HAP-1 (cell line): ENCODE measurements at places on chromosomes 1 and 21.

DNA sequence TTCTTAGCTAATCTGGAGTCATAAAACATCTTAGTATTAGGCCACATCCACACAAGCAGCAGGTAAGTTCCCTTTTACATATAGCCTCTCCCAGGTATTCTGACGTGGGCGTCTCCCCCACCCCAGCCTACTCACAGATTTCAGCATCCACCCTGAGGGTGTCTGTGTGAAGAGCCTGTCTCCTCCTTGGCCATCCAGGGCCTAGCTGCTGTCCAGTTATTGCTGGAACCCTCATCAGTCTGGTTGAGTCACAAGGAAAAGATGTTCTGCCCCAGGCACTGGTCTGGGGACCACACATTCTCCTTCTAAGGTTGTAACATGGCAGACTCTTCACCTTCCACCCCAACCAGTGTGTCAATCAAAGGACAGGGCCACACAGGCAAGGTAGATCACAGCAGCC, 57.6 kb downstream of the ETS2 start:
- no peak for DNase-seq

GRCh38 chr1:248873993-248874533, 15.2 kb upstream of the ZNF692 start:
- peak; percentile 79 for DNase-seq

- peak; percentile 91 for DNase-seq
These were observed 34.8 kb upstream of the ZBTB40 start for GRCh38 chr1:22416555-22417454.

DNA sequence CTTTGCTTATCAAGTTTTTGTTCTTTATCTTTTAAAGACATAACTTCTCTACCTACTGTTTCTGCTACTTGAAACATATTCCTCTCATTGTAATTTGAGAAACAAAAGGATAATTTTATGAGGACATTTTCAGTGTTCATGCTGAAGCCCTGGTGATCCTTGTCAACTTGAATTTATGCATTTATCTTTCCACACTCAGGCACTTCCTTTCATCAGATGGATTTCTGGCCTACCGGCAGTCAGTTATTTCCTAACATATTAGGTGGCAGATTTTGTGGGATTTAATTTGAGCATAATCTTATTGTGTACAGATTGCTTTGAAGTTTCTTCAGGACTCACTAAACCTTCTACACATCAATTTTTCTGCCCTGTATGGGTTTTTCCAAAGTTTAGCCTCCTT, 75.0 kb downstream of the RGL1 start:
- DNase-seq: no peak

- no peak for DNase-seq
These were observed 187.7 kb downstream of the SDCCAG8 start for GRCh38 chr1:243443557-243443956.

DNA sequence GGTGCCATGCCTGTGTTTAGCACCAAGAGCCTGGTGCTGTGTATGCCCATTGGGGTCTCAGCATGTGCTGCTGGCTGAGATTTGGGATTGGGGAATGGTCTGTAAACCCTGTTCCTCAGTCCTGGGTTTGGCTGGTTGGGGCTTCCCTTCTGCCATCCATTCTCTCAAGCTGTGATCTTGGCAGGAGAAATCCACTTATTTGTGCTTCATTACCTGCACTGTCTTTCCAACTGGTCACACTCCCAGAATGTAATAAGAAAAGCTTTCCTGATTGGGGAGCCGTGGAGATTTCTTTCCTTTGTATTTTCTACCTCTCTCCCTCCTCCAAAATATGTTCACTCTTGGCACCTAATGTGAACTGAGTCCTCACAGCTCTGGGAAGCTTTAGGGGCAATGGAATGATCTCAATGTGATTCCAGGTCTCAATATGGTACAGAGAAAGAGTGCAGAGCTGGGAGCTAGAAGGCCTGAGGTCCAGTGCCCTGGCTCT, 23.0 kb upstream of the KCNA10 start:
- no peak for DNase-seq

DNA sequence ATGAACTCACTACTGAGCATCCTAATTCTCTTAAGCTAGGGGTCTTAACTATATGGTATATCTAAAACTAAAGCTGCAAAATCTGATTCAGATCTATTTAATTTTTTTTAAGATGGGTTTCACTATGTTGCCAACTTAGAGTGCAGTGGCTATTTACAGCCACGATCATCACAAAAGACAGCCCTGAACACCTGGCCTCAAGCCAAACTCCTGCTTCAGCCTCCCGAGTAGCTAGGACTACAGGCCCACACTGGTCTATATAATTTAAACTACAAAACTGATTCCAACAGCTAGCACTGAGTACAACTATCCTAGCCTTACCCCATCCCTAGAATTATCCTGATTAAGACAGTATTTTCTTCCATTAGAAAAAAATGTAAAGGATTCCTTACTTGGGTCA, 37.1 kb downstream of the EIF4G3 start:
- DNase-seq: peak; percentile 70

- no peak for DNase-seq
These were observed 524 bp downstream of the COPA start for GRCh38 chr1:160342526-160342925.

GRCh38 chr1:162386292-162387225, 5.0 kb downstream of the C1orf226 start:
- DNase-seq: no peak

- no peak for DNase-seq
These were observed 78.9 kb upstream of the ARID1A start for GRCh38 chr1:26616881-26617280.

DNA sequence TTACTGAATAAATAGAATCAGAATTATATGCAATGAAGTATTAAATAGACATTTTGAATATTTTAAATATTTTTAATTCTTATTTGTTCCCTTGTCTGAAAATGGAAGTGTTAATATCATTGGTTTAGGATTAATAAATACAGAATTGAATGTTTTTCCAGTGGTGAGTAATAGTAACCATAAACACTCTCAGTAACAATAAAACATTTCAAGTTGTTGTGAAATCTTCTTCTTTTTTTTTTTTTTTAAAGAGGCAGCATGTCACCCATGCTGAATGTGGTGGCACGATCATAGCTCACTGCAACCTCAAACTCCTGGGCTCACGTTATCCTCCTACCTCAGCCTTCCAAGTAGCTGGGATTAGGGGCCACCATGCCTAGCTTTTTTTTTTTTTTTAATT, 86.2 kb upstream of the ZBTB18 start:
- no peak for DNase-seq

DNA sequence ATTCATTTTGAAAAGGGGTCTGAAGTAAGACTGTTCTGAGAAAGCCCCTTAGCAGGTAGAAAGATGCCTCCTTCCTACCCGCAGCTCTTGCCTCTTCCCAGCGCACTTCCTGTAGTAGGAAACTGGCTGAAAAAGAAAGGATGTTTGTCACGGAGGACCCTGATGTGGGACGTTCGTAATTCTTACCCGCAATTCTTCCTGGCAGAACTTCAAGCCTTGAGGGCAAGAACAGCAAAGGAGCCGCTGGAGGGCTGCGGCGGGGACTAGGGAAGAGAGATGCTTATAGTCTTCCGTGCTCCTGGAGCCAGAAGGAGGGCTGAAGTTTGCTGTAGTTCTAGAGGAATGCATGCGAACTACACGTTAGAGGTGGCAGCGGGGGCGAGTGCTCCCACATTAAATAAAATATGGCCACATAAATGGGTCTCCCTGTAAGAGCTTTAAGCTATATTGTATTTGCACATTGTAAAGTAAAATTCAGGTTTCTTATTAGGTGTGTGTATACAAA, 6.3 kb downstream of the C1orf53 start:
- peak; percentile 61 for DNase-seq

GRCh38 chr1:47443530-47444296, 5.9 kb downstream of the FOXD2 start:
- DNase-seq: no peak

GRCh38 chr1:157833145-157833544, 8.5 kb downstream of the CD5L start:
- no peak for DNase-seq

- DNase-seq: no peak
These were observed 23.9 kb downstream of the NAV1 start for GRCh38 chr1:201562659-201563405.

GRCh38 chr1:30853350-30853749, 55.2 kb downstream of the SDC3 start:
- no peak for DNase-seq

DNA sequence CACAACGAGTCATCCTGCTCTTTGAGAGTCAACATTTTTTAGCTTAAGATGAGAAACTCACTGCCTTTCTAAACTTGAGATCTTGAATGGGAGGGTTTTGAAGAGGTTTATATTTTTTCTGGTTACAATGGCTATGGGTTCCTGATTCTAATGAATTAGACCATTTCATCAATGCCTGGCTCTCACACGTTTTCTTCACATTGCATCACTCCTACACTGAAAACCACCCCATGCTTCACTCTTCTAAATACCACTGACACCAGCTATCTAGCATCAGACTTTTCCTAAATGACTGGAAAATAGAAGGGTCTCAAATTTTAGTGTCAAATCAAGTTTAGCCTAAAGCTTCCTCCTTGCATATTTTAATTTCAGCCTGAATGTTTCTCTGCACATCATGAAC, 606.1 kb upstream of the USP24 start:
- DNase-seq: no peak

GRCh38 chr1:151579436-151580225, 32.2 kb upstream of the SNX27 start:
- DNase-seq: no peak

DNA sequence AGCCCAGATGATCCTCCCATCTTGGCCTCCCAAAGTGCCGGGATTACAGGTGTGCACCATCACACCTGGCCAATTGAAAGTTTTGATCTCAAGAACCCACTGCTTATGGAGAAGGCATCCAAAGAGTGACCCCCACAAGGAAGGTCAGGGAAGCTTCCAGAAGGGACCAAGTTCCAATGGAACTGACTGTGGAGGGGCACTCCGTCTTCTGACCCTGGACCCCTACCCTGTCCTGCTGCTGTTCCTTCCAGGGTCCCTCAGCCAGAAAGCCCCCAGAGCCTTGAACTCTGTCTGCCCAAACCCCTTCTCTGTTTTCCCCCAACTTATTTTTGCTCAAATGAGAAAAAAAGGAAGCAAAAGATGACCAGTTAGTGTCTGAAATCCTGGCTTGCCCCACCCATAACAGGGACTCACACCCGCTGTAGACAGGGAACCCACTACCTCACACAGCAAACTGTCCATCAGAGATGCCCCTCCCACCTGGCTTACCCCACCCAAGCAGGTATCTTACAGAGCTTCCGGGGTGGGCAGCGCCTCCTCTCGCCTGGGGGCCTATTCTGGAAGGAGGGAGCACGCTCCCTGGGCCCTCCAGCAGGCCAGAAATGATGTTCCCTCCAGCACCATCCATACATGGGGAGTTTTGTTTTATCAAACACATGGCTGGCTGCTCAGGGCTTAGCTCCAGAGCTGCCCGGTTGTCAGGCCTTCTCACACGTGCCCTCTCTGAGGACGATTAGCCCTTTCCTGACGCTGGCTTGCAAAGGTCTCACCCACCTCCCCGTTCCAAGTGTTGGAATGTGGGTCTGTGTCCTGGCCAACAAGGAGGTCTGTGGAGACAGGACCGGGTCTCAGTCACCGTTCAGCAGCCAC, 3.1 kb upstream of the WNT3A start:
- no peak for DNase-seq

DNA sequence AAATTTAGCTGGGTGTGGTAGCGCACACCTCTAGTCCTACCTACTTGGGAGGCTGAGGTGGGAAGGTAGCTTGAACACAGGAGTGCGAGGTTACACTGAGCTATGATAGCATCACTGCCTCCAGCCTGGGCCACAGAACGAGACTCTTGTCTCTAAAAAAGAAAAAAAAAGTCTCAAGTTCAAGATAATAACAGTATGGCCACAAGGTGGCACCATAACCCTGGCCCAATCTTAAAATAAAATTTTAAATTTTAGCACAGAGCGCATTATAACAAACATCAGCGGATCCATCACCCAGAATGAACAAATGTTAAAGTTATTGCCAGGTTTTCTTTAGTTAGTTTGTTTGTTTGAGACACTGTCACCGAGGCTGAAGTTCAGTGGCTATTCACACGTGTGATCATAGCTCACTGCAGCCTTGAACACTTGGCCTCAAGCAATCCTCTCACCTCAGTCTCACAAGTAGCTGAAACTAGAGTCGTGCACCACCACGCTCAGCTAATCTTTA, 2.9 kb upstream of the HTR6 start:
- peak; percentile 55 for DNase-seq

DNA sequence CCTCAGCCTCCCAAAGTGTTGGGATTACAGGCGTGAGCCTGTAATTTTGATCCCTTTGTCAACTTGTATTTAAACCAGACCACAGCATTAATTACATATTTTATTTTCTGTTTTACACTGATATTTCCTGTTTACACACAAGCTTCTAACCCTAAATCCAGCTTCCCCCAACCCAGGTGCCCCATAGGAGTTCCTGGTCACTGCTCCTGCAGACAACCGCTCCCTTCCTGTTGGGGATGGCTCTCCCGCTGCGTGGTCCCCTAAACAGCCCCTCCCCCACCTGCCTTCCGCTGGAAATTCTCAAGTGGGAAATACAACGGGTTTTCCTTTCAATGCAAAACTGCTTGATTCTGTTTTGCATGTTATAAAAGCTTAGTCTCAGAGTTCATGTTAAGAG, 3.7 kb downstream of the CSTB start:
- no peak for DNase-seq

DNA sequence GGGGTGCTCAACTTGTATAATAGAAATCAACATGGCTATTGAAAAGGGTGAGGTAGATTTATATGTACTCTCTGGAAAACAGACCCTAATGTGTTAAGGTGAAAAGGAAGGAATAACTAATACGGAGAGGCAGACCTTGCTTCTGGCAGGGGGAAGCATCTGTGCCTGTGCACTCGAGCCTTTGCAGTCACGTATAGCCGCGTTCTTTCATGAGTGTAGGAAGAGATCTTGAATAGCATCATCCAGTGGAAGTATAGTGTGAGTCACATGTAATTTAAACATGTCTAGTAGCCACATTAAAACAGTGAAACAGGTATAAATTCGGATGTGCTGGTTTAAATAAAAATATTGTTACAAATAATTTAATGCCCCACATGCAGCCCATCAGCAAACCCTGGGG, 3.0 kb downstream of the A3GALT2 start:
- no peak for DNase-seq

GRCh38 chr1:9824702-9825089, 931 bp upstream of the CLSTN1 start:
- no peak for DNase-seq

- no peak for DNase-seq
These were observed 1.8 kb downstream of the RGL1 start for GRCh38 chr1:183806675-183807074.

DNA sequence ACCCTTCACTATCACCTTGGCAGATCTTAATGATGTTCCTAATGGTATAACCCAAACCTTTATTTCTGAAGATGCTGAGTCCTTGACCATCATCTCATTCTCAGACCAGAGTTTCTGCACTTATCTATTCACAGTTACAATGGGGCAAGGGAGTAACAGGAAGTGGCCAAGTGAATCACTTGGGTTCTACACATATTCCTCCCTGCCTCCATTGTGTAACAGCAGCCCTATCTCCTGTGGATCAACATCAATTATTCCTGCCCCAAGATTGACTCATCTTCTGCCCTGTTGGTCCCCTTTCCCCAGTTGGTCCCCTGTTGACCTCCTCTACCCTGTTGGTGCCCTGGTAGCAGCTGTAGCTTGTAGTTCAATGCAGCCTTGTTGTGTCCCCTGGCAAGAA, 10.3 kb upstream of the S100A7 start:
- no peak for DNase-seq
